Cardiac ventricle fibroblast (primary cell): ENCODE measurements at places on chromosomes 11 and 22. TPM values are rescaled to one million over a fixed set of nuclear protein-coding genes. Genes with fewer than 3 reads are reported as not detected.

Gene SCGB2A2
- total RNA-seq: not detected in 2 replicates

Gene SCGB1A1
- not detected in 2 replicates for total RNA-seq

Gene TRIM49
- not detected in 2 replicates for total RNA-seq

Gene OR10S1
- not detected in 2 replicates for total RNA-seq

Gene UPK2
- total RNA-seq: not detected in 2 replicates

Gene HBE1
- not detected in 2 replicates for total RNA-seq

Gene MPZL2
- total RNA-seq: 0.44 and 0.68 TPM in 2 replicates

Gene LIF
- 0.19 and 0.54 TPM in 2 replicates for total RNA-seq

Gene MEI1
- total RNA-seq: not detected in 2 replicates

Gene WT1
- 3.6 and 9.4 TPM in 2 replicates for total RNA-seq

Gene H19
- total RNA-seq: 1,186 and 1,727 TPM in 2 replicates

Gene RIMBP3C
- under 0.01 and 0.68 TPM in 2 replicates for total RNA-seq
